H9 (cell line): ENCODE measurements at places on chromosomes 12 and 14.

DNA sequence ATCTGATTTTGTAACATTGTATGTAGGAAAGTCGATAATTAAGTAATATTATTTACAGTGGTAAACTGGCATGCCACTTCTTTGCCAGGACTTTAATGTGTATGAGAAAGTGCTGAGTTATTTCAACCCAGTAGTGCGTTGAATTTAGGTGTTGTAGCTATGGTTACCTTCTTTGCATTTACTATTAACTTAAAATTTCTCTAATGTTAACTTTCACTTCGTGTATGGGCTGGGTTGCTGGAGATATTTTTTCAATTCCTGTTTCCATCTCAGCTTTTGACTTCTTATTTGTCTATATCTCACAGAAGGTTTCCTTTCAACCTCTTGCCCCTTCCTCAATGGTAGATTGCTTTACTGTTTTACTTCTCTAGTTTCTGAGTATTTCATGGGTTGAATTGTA lies 1345.6 kb downstream of the FSCB start:
- DNase-seq = no peak

GRCh38 chr14:52348776-52349175 lies 34.7 kb downstream of the PTGER2 start:
- no peak for DNase-seq

- DNase-seq = no peak
Measured at GRCh38 chr12:121789800-121790728, 3.4 kb downstream of the RHOF start.

DNA sequence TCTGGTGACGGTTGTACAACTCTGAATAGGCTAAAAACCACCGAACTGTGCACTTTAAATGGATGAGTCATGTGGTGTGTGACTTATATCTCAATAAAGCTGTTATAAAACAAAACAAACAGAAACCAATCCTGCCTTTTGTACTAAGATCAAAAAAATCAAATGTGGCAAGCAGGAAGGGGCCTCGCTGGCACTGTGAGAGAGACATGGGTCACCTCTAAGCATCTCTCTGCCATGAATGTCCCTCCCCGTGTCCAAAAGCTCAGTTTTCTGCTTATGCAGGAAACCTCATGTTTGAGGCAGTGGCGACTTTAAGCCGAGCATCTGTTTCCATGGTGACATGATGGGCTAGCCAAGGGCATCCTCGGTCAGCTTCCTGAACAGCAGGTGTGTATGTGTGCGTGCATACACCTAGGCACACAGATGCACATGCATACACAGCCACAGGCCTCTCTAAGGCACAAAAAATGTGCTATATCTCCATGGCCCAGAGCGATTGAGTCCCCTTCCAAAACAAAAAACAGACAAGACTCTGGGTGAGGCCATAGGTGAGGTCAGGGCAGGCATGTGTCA lies 44.4 kb downstream of the ARL6IP4 start:
- no peak for DNase-seq

- DNase-seq = no peak
Measured at GRCh38 chr14:89566644-89567415, 149.8 kb upstream of the FOXN3 start.

DNA sequence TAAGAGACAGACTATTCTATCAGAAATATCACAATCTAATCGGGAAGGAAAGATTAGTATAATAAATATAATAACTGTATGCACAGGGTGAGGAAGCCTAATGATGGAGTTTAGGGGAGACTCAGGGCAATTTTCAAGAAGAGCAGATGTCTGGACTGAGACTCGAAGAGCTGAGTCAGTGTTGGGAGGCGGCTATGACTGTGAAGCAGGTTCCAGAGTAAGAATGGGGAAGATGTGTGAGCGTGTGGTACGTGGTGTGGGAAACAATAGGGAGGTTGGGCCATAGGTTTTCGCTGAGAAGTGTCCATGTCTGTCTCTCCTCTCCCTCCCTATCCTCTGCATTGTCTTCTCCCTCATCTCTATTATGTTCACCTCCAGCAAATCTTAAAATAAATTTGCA lies 85.6 kb downstream of the LMO3 start:
- DNase-seq = no peak
